NCI-H446 (cell line): ENCODE measurements at places on chromosomes 3 and 15.
A peak's percentile ranks its signal among the peaks of the same experiment; 100 is the strongest.

DNA sequence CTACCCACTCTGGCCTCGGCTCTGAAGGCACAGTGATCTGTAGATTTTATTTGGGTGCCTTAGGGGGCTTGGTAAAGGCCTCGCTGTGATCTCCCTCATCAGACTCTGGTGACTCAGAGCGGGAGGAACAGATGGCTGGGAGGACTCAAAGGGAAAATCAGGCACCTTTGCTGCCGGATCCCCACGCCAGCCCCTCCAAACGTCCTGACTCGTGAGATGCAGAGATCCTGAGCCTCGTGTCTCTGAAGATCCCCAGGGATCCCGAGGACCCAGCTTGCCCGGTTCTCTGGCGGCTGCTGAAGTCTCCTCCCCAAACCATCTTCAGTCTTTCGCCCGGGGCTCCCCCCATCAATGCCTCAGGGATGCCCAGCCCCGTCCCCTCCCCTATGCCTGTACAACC is 32.8 kb downstream of the MUC20 start:
- peak; percentile 23 for DNase-seq

DNA sequence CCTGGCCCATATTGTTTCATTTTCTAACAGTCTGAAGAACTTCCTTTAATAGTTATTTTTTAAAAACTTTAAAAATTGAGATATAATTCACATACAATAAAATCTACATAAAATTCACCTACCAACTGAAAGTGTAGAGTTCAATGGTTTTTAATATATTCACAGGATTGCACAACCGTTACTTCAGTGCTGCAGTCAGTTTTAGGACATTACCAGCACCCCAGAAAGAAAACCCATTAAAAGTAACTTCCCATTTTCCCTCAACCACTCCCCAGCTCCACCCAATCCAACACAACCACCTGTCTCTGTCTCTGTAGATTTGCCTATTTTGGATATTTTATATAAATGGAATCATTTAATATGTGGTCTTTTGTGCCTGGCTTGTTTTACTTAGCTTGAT is 29.6 kb downstream of the MGA start:
- DNase-seq, result no peak

DNA sequence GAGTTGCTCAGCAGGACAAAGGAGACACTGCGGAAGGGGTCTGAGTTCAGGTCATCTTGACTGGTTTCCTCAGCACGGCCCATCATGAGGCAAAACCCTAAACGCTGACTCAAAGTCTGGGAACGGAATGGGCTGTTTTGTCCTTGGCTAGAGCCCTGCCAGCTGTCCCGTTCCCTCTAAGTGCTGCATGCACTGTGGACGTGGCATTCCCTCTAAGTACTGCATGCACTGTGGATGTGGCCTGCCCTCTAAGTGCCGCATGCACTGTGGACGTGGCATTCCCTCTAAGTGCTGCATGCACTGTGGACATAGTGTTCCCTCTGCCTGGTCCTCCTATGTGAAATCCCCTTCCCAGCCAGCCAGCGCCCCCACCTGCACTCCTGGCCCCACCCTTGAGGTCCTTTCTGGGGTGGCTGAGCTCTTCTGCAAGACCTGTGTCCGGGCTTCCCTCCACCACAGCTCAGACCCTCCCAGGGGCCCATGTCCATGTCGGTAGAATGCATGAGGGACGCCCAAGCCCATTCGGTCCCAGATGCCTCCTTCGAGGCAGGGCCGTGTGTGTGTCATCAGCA is 36.7 kb downstream of the TM2D3 start:
- DNase-seq, result peak; percentile 9

GRCh38 chr15:101558221-101558941 is 68.9 kb upstream of the PCSK6 start:
- DNase-seq, result no peak

- DNase-seq, result no peak
These were observed 252.7 kb upstream of the ICE2 start for GRCh38 chr15:60731583-60732130.

DNA sequence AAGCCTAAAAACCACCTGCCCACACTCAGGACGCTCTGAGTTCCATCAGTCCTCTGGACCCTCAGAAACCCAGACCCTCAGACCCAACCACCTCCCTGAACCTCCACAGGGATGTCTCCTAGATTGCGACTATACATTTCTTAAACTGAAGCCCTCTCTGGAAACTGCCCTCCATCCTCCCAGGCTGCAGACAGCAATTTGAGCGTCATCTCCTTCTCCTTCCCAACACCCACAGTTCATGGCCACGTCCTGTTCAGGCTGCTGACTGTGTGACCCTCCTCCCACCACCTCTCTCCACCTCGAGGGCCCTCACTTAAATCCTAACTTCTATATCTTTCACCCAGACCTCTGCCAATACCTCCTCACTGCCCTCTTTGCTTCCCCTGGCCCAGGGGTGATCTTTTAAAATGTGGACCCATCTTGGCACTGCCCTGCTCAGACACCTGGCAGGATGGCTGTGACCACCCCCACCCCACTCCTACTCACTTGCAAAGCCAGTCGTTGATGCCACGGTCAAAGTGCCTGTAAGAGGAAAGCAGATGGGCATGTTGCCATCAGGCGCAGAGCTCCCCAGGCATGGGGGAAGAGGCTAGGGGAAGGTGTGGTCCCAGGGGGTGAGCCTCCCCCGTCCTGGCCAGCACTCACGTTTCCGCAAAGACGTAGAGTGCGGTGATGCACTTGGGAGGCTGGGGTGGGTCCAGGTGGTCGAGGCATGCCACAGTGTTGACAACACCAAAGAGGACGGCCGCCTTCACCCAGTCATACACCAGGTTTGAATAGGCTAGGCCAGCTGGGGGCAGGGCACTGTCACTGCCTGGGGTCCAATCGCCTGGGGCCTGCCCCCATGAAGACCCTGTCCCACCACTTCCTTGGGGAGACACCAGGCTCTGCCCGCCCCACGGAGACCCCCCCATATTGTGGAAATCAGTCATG is 6.0 kb downstream of the HHATL start:
- DNase-seq, result no peak

GRCh38 chr3:127663151-127663550 is 9.6 kb upstream of the ABTB1 start:
- peak; percentile 55 for DNase-seq

GRCh38 chr15:66212563-66212921 is 41.0 kb downstream of the MEGF11 start:
- DNase-seq, result peak; percentile 73

DNA sequence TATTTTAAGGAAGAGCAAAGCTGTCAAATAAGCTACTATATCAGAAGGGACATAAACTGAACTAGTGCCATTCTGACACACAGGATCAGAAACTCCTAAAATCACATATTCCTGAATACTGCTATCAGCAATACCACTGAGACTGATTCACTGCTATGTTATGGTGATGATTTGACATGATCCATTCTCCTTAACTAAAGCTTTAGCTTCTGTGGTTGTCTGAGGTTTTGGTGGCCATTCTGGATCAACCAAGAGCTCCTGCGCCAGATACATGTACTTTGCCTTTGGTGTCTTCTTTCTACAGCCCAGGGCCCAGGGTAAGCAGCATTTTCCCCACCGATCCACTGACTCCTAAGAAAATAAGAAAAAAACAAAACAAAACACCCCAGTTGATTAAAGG is 6.7 kb upstream of the GP5 start:
- no peak for DNase-seq

DNA sequence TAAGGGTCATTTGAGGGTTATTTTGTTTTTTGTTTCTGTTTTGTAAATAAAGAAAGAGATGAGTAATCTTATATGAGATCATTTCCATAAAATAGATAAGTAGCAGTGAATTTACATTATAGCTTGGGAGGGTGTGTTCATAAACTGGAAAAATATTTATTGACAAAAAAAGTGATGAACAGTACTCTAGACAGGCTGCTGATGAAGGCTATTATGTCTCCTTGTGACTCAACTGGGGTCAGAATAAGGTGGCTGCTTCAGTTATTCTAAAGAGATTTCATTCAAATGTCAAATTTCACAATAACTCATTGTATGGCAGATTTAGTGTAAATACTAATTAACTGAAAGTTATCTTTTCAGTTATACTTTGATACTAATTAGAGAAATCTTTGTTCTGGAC is 251.1 kb upstream of the CMC1 start:
- no peak for DNase-seq

DNA sequence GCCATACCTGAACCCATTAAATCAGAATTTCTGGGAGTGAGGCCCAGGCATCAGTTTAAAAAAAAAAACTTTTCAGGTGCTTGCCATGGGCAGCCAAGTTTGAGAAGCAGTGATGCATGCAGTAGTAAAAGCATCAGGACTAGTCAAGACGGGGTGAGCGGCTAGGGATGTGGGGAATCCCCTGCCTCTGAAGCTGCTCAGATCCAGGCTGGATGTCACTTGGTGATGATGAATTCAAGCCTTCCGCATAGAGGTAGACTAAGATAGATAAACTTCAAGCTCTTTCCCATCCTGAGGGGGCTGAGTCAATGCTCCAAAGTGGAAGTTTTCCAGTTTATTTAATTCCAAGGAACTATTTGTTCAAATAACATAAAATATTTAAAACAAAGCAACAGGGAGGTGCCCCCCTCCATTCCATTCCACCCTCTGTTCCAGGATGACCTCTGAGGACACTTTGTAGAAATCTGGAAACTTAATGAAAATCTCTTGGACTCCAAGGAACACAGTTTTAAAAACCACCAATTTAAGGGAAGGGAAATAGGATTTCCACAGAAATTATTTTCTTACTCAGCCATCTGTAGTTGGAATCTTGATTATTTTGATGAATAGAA is 100.4 kb upstream of the NR2E3 start:
- no peak for DNase-seq

- DNase-seq, result no peak
These were observed 249.9 kb upstream of the TLE3 start for GRCh38 chr15:70347321-70348225.
